ENCODE measurements at places on chromosomes 5 and 9. TPM values are rescaled to one million over a fixed set of nuclear protein-coding genes. Genes with fewer than 3 reads are reported as not detected.

- DNase-seq = peak; percentile 39
Observed at GRCh38 chr9:134220311-134220710, 55.9 kb upstream of the RNU6ATAC start.

SHOC1 gene
- not detected for total RNA-seq

DNA sequence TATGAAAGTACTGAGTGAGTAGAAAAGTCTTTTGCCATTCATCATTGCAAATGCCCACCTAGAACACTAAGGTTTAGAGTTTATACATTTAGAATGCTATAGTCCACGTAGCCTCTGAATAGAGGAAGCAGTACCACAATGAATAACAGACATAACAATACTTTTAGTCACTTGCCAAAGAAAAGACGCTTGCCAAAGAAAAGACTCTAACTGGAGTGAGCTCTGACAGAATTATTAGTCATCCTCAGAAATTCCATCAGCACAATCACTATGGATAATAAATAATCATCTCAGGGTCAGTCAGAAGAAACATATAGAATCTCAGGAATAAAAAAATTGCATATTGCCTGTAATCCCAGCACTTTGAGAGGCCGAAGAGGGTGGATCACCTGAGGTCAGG, 168.5 kb upstream of the TARS1 start:
- DNase-seq = no peak

FST gene
- 3.5 TPM for total RNA-seq

DNA sequence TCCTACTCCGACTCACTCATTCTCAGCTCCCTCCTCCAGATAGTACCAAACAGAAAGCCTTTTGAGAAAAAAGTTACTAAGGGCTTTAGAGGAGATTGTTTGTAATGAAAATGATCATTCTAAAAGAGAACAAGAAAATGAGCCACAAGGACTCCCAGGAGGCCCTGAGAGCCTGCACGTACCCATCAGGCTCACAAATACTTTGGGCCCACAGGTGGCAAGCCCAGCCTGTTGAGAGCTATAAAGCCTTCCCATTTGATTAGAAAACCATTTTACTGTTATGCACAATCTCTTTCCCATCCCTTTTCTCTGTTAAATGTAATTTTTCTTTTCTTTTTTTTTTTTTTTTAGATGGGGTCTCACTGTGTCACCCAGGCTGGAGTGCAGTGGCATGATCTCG, 136.1 kb downstream of the LHFPL2 start:
- no peak for DNase-seq

DNA sequence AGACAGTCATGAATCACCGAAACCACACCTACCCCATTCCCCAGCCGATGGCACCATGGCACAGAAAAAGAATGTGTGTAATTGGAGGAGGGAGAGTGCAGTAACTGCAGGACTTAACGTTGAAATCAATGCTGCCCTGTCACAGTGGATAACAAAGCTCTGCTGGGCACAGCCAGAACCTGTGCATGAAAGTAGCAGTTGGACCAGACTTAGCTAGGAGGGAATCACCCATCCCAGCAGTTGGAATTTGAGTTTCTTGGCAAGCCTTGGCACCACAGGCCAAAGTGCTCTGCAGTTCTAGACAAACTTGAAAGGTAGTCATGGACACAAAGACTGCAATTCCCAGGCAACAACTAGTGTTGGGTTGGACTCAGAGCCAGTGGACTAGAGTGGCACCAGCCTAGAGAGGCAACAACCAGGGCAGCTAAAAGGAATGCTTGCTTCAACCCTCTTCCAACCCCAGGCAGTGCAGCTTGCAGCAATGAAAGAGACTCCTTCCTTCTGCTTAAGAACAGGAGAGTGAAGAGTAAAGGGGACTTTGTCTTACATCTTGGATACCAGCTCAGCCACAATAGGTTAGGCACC, 19.1 kb downstream of the TMEM232 start:
- DNase-seq = no peak

DNA sequence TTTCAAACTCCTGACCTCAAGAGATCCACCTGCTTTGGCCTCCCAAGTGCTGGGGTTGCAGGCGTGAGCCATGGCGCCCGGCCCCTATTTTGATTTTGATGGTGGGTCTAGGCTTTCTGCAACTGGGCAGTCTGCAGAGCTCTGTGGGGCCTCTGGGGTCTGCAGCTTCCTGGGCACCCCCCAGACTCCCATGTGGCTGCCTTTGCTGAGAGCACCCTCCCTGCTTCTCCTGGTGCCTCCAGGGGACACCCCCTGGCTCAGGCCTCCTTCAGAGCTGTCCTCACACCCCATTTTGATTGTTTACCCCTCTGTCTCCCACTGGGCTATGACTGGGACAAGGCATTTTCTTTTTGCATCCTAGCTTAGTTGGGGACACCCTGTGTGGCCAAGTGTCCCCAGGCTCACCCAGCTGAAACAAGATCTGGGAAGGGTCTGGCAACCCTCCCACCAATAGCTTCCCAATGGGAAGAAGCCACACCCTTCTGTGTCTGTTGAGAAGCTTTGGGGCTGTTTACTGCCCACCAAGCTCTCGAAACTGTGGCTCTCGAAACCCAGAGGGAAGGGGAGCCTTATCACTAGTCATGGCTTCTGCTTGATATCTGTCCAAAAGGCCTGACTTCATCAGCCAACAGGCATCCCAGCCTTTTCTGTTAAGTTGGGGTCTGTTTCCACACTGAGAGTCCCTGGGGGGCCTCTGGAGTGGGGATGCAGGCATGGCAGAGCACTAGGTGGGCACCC, 204.4 kb upstream of the IER5L start:
- peak; percentile 72 for DNase-seq

Data from sigmoid colon (tissue), 7 donors.